B cell (primary cell): ENCODE measurements at places on chromosomes 7 and 10. TPM values are rescaled to one million over a fixed set of nuclear protein-coding genes. Genes with fewer than 3 reads are reported as not detected.

The AGMO gene
- polyA plus RNA-seq: not detected in 2 replicates

The MINPP1 gene
- polyA plus RNA-seq: 1.8 and 2.7 TPM in 2 replicates

The FAM221A gene
- 9.1 and 11.3 TPM in 2 replicates for polyA plus RNA-seq

The RSBN1L gene
- 15.1 and 17.0 TPM in 2 replicates for polyA plus RNA-seq

The GRM3 gene
- not detected in 2 replicates for polyA plus RNA-seq

The CALY gene
- polyA plus RNA-seq: 0.21 and 0.72 TPM in 2 replicates

The TMEM106B gene
- polyA plus RNA-seq: 6.8 and 8.4 TPM in 2 replicates

The SPDYE2B gene
- polyA plus RNA-seq: not detected in 2 replicates

DNA sequence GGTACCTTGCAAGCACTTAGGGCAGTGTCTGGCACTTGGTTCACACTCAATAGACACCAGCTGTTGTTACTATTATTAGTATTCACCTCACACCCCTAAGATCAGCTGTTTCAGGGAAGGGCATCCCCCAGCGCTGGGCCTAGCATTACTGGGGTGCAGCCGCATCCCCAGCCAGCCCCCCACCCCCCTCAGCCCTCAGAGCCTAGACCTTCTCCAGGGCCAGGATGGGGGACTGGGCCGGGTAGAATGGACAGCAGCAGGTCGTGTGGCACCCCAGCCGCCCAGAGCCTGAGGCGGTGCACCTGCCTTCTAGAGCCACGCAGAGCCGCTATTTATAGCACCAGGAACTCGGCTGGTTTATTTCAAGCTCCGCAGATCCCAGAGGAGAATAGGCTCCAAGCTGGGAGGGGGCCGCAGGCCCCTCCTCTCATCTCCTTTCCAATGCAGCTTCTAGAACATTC is 60.5 kb downstream of the GTF2IRD1 start:
- DNase-seq: no peak
- H3K27ac ChIP-seq: no peak overlapping the region
- no peak overlapping the region for H3K4me3 ChIP-seq
- H3K36me3 ChIP-seq: no peaks in the 10 kb centered on the region

DNA sequence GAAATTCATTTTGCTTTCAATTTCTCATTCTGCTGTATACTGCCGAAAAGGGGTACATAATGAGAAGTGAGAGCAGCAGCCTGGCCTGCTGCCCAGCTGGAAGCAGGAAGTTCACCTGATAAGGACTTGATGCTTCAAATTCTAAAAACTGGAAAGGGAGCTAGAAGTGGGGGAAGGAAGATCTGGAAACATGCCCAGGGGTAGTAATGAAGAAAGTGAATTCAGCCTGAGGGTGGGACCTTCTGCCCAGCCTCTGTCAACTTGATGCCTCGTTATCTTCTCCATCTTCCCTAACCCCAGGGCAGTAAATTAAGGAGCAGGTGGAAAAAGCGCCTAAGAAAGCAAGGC is 69.4 kb downstream of the ARMH3 start:
- H3K27me3 ChIP-seq: no peaks in the 10 kb centered on the region
- peak overlapping the region; percentile 30 for H3K4me3 ChIP-seq
- H3K27ac ChIP-seq: peak overlapping the region; percentile 87

DNA sequence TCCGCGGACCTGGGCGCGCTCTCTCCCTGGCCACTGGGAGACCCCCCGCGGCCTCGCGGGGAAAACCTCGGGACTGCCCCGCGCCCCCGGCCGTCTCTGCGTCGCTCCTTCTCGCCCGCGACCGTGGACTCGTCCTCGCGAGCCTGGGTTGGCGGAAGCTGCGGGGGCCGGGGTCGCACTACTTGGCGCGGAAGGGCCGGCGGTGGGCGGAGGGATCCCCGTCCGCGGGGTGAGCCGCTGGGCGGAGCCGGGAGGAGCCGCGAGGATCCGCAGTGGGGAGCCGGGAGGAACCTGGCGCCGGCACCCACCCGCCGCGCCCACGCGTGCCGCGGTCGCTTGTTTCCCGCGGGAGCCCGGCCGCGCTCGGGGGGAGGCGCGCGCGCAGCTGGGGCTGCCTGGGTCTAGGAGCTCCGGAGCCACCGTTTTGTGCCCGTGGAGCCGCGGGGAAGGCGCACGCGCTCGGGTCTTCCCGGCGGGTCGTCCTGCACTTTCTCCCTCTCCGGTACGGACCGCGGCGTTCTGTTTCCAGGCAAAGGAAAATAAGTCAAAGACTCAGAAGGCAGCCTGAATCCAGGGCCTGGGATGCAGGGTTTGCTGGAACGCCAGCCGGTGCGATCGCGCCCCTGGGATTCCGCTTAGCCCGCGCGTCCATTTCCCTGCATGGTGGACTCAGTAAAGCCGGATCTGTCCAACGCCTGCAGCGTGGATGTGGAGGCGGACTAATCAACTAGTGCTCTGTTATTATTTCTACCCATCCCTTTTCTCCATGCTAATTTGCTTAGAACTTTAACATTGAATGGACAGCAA is 28.7 kb upstream of the KMT2C start:
- peak overlapping the region; percentile 91 for H3K4me3 ChIP-seq
- peaks cover 20% of the 10 kb centered on the region for H3K4me1 ChIP-seq
- no peaks in the 10 kb centered on the region for H3K27me3 ChIP-seq
- no peak for DNase-seq
- no peaks in the 10 kb centered on the region for H3K36me3 ChIP-seq

DNA sequence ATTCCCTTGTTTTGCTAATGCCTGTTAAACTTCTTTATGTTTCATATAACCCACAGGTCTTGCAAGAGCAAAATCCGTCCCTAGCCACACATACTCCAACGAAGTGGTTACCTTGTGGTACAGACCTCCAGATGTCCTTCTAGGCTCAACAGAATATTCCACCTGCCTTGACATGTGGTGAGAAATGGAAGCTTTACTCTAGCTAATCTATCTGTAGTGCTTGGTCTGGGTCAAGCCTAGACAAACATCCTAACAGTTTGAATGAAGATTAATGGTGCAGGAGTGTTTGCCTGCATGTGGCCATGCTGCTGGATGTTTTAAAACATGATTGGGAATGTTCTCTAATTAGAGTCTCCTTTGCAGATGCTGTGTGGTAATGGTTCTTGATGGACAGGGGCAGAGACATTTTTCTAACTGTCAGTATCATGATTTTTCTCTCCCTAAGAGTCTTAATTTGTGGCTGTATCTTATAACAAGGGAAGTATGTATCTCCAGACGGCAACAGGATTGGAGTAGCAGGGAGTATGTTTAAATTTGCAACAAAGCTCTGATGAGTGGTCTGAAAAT is 308.5 kb upstream of the FZD1 start:
- no peaks in the 10 kb centered on the region for H3K4me1 ChIP-seq
- H3K36me3 ChIP-seq: peaks cover 6% of the 10 kb centered on the region
- H3K27ac ChIP-seq: no peak overlapping the region
- H3K27me3 ChIP-seq: no peaks in the 10 kb centered on the region
- no peak for DNase-seq
- H3K4me3 ChIP-seq: no peak overlapping the region

GRCh38 chr7:15795393-15795792 is 108.9 kb upstream of the MEOX2 start:
- no peaks in the 10 kb centered on the region for H3K36me3 ChIP-seq
- no peak overlapping the region for H3K27ac ChIP-seq
- H3K4me1 ChIP-seq: no peaks in the 10 kb centered on the region

DNA sequence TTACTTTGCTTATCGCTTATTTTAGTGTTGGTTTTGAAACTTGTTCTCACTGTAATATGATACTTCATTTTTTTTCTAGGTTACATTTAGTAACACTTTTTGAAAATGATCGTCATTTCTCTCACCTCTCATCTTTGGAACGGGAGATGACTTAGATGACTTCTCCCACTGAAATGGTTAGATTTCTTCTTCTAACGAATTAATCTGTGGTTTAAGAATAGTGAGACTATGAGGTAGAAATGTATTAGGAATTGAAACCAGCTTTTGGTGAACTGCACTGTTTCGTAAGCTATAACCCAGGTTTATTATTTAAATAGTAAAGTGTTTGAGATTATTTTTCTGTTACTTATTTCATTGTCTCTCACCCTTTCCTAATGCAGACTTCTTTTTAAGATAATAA is 93.7 kb downstream of the PRR15 start:
- no peaks in the 10 kb centered on the region for H3K4me1 ChIP-seq
- no peak overlapping the region for H3K27ac ChIP-seq
- no peaks in the 10 kb centered on the region for H3K27me3 ChIP-seq
- no peaks in the 10 kb centered on the region for H3K36me3 ChIP-seq
- no peak overlapping the region for H3K4me3 ChIP-seq

DNA sequence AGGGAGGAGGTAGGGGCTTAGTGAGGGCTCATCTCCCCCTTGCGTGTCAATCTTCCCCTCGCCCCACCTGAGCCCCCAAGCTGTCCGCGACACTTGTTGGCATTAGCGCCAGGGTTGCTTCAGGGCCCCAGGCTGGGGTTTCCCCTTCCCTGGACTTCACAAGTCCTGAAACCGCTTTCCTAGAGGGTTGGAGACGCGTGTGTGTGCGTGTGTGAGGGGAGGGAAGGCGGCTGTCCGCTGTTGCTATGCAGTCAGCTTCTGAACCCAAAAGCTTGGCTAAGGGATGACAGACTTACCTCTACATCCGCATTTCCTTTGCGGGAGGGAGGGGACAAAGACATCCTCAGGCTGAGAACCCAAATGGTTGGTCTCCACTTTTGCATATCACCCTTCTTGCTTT is 803 bp downstream of the GOLGA7B start:
- H3K4me1 ChIP-seq: peaks cover 25% of the 10 kb centered on the region
- peaks cover 17% of the 10 kb centered on the region for H3K27me3 ChIP-seq
- H3K27ac ChIP-seq: no peak overlapping the region
- no peak overlapping the region for H3K4me3 ChIP-seq

DNA sequence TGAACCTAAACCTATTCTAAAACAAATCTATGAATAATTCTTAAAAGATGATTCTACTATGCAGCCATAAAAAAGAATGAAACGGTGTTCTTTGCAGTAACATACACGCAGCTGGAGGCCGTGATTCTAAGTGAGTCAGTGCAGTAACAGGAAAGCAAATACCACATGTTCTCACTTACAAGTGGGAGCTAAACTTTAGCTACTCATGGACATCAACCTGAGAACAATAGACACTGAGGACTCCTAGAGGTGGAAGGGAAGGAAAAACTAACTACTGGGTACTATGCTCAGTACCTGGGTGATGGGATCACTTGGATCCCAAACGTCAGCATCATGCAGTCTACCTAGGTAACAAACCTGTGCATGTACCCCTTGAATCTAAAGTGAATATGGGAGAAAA is 575.0 kb upstream of the MGMT start:
- no peak for DNase-seq
- no peak overlapping the region for H3K4me3 ChIP-seq
- no peaks in the 10 kb centered on the region for H3K36me3 ChIP-seq
- H3K4me1 ChIP-seq: no peaks in the 10 kb centered on the region

GRCh38 chr7:150977382-150978125 is 567 bp downstream of the KCNH2 start:
- peaks cover 59% of the 10 kb centered on the region for H3K27me3 ChIP-seq
- DNase-seq: peak; percentile 28
- peaks cover 42% of the 10 kb centered on the region for H3K4me1 ChIP-seq
